Glomerular endothelial cell (primary cell): ENCODE measurements at places on chromosomes 4 and X. TPM values are rescaled to one million over a fixed set of nuclear protein-coding genes. Genes with fewer than 3 reads are reported as not detected.

GRCh38 chr4:36189511-36190226 lies 54.6 kb downstream of the ARAP2 start:
- DNase-seq, result no peak

- no peak for DNase-seq
Measured at GRCh38 chr4:6658209-6658595, 17.7 kb downstream of the MRFAP1 start.

DNA sequence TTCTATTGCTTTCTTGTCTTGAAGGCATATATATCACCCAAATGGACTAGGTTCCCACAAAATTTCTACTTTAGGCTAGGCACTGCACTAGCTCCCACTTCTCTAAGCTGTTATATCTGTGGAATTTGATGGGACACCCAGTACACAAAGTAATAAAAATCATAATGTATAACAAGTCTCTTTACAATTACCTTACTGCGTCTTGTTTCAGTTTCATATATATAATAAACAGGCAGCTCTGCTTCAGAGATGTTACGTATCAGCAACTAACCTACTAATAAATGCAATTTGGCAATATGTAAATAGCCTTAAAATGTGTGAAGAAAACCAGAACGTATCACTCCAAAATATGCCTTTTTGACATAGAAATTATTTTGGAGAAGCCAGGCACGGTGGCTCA lies 42.0 kb upstream of the UGDH start:
- DNase-seq, result no peak

GRCh38 chr4:87982036-87982435 lies 6.5 kb downstream of the SPP1 start:
- no peak for DNase-seq

Gene GAGE12F
- total RNA-seq, result not detected in 2 replicates

Gene PCYT1B
- under 0.01 TPM in 1 of 2 replicates, not detected in the other for total RNA-seq

Gene SYP
- 0.18 TPM in 1 of 2 replicates, not detected in the other for total RNA-seq

Gene ARMCX4
- 5.8 and 7.2 TPM in 2 replicates for total RNA-seq
